ENCODE measurements at places on chromosomes 3 and 15. TPM values are rescaled to one million over a fixed set of nuclear protein-coding genes. Genes with fewer than 3 reads are reported as not detected.

GRCh38 chr3:71064291-71064955 lies 519.1 kb downstream of the FOXP1 start:
- DNase-seq, result peak; percentile 79

DNA sequence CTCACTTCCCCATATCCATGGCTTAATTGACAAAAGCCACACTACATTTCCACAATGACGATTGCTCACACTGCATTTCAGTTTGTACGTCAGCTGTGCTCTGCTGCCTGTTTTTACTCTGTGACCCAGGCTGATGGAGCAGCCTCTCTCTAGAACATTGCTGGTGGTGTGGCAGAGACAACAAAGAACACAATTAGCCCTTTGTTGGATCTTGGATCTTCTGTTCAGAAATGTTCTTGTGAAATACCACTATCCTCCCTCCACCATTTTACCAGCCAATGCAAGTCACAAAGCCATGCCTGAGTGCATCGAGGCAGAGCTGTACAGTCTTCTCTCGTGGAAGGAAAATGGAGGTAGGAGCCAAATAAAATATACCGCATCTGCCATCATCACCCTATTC lies 56.9 kb upstream of the TBC1D5 start:
- no peak for DNase-seq

DNA sequence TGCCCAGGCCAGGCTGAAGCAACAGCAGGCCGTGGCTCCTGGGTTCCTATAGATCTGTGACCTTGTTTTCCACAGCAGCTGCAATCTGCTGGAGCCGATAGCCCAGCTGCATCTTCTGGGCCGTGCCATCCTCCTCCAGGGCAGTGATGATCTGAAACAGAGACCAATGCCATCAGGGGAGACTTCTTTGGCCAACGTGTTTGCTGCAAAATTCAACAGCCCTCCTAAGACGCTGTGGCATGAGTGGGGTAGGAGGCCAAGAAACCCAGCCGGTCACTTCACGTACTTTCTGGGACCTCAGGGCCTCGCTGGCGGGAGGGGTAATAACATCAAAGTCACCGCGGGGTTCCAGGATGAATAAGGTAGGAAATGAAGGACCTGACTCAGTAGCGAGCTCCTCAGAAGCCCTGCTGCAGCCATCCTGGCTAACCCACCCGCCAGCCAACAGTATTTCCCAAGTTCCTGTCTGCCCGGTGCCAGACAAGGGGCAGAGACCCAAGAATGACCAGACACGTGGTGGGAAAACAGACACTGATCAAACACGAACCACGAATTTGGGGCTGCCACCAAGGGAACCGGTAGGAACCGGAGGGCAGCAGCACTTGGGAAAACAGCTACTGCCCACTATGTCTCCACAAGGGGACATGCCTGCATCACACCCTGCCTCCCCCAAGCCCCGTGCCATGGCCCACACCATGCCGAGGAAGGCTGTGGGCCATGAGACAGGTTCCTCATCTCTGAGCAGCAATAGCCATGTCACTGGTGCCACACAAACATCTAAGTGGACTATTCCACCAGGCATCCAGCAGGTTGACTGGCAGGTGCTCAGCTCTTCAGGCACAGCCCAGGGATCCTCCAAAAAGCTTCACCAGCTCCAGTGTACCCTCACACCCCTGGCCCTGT lies 25.2 kb downstream of the PLXNB1 start:
- DNase-seq, result peak; percentile 43

GRCh38 chr15:91891788-91892345 lies 38.4 kb downstream of the SLCO3A1 start:
- DNase-seq, result no peak

GRCh38 chr3:190534986-190535385 lies 21.1 kb downstream of the IL1RAP start:
- DNase-seq, result no peak

GRCh38 chr3:116474032-116474780 lies 28.9 kb upstream of the LSAMP start:
- no peak for DNase-seq

TM4SF1 gene
- total RNA-seq, result 15.2 TPM

GUCA1C gene
- total RNA-seq, result not detected

Data from Peyer's patch (tissue), 4 donors.